Activated naive CD4-positive, alpha-beta T cell treated with anti-CD3 and anti-CD28 coated beads, Interleukin-2, amount 10 ng/mL, durations not matched to agents 7 days and 5 days (primary cell): ENCODE measurements at places on chromosomes 16 and 17.

- no peak for DNase-seq
Measured at GRCh38 chr16:68234188-68235107, 1.5 kb downstream of the ESRP2 start.

GRCh38 chr16:82199209-82199608 is 29.2 kb upstream of the MPHOSPH6 start:
- DNase-seq = no peak

- no peak for DNase-seq
Measured at GRCh38 chr17:42944211-42944610, 20.0 kb downstream of the AARSD1 start.

- DNase-seq = no peak
Measured at GRCh38 chr16:60181536-60181935, 1447.4 kb upstream of the GOT2 start.
